Stimulated activated CD4-positive, alpha-beta T cell treated with anti-CD3 and anti-CD28 coated beads, TNF-alpha, amount 100 ng/mL, for 4 hours (primary cell): ENCODE measurements at places on chromosomes 7 and 10.
A peak's percentile ranks its signal among the peaks of the same experiment; 100 is the strongest.

DNA sequence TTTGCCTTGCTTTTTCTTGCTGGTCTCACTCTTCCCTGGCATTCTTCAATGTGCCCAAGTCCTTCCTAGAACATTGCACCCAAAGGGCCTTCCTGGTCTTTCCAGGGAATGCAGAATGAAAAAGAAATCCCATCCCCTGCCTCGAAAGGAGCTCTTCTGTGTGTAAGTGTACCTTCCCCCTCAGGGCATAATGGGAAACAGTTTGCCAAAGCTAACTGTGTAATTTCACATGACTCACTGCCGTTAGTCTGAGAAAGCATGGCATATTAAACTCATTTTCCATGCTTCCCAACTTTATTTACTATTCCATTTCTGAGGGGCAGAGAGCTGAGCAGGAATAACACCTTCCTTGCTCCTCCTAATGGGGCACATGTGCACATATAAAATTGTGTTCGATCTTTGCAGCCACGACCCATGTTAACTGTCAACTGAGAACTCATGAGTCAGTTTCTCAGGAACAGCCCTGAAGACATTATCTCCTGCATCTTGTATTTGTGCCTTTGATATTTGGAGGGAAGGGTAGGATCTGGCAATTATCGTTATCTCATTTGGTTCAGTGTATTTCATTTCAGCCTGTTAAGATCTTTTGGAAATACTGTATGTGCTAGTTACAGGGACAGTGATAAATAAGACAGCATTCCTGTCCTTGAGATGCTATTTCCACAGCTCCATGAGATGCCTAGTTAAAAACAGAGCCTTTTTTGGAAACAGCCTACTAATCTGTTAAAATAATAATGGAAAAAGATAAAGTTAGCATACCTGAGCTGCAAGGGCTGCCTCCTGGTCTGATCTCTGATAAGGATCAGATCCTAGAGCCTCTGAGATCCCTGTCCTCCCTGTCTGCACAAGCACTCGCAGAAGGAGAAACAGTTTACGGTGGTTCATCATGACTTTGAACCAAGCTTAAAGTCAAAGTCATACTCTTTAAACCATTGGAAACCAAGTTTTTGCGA, 42.3 kb downstream of the IKZF1 start:
- no peak for DNase-seq

DNA sequence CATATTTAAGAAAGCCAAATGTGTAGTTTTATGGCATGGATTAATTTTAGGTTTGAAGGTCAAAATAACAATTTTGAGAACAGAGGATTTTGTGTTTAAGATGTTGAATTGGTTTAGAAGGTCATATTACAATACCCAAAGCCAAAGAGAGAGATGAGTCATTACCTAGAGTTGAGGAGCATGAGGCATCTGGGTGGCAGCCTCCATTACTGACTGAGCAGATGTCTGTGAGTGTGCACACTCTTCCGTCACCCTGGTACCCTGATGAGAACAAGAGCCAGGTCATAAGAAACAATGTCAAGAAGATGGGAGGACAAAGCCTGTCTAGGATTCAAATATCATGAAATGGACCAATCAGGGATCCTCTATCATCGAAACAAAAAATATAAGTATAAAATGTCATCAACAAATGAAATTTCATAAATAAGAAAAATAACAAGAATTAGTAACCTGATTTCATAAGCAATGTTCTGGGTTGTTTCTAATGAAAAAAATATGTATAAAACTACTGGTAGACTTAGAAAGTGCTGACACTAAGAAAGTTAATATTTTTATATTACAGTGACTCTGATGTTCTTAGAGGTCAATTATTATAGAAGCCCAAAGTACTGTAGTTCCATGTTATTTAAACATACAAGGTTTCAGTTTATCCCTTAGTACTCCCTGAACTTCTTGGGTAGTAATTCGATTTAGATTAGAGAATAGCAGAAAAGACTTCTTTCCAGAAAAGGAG, 20.0 kb downstream of the CUBN start:
- DNase-seq: no peak

DNA sequence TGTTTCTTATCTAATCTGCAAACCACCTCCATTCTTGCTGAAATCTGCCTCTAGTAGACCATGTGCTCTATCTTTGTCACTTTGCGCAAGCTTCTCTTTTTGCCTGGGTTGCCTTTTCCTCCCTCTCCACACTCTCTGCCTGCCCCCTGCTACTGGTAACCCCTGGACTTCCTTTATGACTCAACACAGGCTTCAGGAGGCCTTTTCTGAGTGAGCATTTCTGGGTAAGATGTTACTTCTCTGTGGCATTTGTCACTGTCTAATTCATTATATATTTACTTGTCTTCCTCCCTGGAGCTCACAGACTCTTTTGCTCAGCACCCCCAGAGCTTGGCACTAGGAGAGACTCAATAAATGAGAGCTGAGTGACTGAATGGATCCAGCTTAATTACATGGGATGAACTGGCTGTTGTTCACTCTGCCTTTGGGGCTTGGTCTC, 8.4 kb downstream of the GOLGA7B start:
- no peak for DNase-seq

- no peak for DNase-seq
These were observed 194.9 kb downstream of the SKIDA1 start for GRCh38 chr10:21330628-21331020.

DNA sequence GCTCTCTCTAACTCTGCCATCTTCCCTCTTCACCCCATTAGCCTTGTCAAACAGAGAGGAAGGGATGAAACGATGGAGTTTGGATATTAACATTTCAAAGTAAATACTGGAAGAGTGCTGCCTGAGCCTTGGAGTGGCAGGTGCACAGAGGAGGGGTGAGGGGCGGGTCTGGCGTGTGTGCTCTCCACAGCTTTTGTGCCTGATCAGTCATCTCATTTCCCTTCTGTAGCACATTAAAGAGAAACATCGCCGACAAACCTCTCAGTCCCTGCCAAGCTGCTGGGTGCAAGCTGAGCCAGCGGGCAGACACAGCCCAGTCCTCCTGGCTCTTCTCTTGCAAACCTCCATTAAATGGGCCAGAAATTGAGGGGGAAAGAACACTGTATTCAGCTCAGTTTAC, 76.2 kb downstream of the SLIT1 start:
- no peak for DNase-seq

GRCh38 chr10:69243817-69244216, 23.7 kb downstream of the HKDC1 start:
- DNase-seq: no peak

DNA sequence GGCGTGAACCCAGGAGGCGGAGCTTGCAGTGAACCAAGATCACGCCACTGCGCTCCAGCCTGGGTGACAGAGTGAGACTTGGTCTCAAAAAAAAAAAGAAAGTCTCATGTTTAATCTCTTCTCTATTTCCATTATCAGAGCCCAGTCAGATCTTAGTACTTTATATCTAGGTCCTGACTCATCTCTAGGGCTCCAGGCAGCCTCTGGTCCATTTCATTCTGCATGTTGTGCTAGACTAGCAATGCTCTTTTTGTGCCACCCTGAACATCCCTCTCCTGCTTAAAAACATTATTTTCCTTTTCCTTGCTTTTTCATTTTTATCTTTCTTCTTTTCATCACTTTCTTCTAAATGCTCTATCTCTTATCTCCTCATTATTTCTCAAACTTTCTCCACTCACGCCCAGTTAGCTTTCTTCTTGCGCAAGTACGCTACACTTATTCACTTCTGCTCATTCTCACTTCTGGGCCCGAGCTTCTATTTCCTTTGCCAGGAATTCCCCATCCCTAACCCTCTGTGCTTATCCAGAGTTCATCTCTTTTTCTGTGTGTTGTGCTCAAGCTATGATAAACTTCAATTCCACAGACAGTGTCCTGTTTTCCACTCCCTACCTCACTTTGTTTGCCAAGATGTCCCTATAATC, 63.9 kb downstream of the BTAF1 start:
- DNase-seq: no peak

DNA sequence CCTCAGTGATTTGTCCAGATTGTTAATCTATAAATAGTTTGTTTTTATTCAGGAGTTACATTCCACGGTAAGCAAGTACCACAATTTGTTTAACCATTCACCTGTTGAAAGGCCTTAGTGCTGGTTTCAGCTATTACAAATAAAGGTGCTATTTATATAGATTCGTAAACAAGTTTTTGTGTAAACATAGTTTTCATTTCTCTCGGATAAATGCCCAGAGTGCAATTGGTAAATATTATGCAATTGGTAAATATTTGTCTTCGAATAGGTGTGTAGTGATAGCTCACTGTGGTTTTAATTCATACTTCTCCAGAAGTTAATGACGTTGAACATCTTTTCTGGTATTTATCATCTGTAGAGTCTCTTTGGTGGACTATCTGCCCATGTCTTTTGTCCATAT, 76.4 kb upstream of the RSU1 start:
- DNase-seq: no peak

- peak; percentile 29 for DNase-seq
These were observed at the start of gene MYOF for GRCh38 chr10:93482145-93482834. TSS of gene MYOF (minus strand) at chr10:93482334. CDS start at chr10:93482194, 140 bp downstream.

DNA sequence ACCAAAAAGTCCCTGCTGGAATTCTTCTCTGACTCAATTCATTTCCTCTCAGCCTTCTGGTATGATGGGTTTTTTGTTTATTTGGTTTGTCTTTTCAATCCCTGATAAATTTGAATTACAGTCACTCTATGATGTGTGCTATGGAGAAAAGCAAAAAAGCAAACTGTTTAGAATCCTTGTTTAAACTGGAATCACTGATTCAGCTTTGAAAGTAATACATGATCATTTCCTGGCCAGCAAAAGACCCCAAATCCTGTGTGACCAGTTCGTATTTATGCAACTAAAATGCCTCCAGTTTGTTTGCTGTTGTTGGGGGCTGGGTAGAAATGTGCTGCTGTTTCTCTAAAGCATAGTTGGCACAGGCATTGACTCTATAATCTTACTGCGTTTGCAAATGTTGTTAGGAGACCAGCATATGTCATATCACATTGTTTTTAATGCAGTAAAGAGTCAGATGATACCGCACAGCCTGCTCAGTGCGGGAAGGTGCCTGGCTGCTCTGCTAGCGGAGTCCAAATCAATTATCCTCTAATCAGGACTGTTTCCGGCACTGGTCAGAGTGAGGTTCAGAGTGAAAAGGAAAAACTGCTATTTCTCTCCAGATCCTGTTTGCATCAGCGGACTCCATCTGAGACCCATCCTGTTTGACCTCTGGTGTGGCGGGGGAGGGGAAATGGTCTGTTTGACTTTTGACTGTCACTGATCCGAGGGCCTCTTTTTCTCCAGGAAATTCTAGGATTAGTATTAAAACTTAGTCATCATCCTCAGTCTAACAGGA, 40.6 kb upstream of the ADD3 start:
- no peak for DNase-seq

DNA sequence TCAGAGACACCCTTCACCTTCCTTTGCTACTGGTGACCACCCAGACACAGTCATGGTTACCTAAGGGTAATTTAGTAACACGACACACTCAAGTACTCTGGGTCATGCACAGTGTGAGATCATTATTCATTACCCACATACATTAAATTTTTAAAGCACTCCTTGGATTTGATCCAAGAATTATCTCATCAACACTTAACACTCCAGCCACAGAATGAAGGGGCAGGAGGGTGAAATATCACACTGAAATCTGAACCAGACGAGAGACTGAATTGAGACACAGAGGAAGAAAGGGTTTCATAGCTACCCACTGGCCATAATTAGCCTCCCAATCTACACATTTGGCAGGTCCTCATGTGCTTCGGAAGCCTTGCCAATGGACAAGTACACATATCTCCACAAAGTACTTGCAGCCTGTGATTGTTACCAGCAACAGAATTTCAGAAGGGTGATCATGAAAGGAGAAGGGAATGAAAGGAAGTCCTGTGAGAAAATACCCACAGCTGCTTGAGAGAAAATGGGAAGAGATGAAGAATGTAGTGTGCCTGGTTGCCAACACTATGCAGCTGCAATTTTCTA, 189.3 kb downstream of the POLR1F start:
- no peak for DNase-seq

- no peak for DNase-seq
These were observed 4.1 kb upstream of the VPS26A start for GRCh38 chr10:69119896-69120295.

DNA sequence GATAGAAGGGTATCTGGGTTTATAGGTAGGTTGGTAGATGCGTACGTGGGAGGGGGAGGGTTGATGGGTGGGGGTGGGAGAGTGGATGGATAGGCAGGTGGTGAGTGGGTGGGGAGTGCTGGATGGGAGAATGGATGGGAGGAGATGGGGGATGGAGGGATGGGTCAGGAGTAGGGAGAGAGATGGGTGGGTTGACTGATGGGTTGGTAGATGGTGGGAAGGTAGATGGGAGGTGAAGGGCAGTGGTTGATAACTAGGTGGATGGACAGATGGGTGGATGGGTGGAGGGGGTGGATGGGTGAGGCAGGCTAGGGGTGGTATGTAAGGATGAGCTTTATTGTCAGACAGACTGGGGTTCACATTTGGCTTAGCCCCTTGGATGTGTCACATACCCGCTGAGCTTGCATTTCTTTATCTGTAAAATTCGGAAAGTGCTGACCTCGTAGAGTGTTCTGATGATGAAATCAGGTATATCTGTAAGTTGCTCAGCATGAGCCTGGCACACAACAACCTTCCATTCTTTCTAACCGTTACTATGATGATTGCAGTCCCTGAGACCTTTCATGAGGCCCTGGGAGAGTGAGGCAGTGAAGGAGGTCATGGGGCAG, 34.3 kb downstream of the SLIT1 start:
- DNase-seq: no peak

DNA sequence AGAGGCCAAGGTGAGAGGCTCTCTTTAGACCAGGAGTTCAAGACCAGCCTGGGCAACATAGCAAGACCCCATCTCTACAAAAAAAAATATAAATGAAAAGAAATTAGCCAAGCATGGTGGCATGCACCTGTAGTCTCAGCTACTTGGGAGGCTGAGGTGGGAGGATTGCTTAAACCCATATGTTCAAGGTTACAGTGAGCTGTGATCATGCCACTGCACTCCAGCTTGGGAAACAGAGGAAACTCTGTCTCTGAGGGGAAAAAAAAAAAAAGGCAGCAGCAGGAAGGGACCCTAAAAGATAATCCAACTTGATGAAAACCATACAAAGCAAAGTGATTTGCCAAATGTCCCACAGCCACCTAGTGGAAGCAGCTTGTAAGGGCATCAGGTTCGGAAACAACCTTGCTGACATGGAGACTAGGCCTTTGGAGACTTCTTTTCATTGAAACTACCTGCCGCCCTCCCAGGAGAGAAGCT, 15.6 kb upstream of the PBLD start:
- no peak for DNase-seq

DNA sequence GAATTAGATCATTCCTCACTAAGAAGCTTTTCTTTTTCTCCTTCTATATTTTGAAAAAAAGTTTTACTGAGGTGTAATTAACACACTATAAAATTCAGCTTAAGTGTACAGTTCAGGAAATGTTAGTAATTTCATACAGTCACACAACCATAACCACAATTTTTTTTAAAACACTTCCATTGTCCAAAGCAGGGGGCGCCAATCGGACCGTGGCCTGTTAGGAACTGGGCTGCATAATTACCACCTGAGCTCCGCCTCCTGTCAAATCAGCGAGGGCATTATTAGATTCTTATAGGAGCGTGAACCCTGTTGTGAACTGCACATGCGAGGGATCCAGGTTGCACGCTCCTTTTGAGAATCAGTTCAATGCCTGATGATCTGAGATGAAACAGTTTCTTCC, 427.1 kb downstream of the TFEC start:
- no peak for DNase-seq

GRCh38 chr7:36512616-36513015, 123.0 kb downstream of the ANLN start:
- no peak for DNase-seq

GRCh38 chr10:77328272-77328816, 309.3 kb downstream of the KCNMA1 start:
- no peak for DNase-seq

GRCh38 chr10:34906067-34906965, 91.2 kb upstream of the PARD3 start:
- DNase-seq: no peak

GRCh38 chr7:92589056-92589455, 1.1 kb downstream of the FAM133B start:
- DNase-seq: no peak
